ENCODE measurements at places on chromosomes 7 and 10.

- DNase-seq = no peak
Measured at GRCh38 chr10:111177379-111177778, 100.5 kb downstream of the ADRA2A start.

- no peak for DNase-seq
Measured at GRCh38 chr10:86390337-86391120, 23.9 kb upstream of the GRID1 start.

DNA sequence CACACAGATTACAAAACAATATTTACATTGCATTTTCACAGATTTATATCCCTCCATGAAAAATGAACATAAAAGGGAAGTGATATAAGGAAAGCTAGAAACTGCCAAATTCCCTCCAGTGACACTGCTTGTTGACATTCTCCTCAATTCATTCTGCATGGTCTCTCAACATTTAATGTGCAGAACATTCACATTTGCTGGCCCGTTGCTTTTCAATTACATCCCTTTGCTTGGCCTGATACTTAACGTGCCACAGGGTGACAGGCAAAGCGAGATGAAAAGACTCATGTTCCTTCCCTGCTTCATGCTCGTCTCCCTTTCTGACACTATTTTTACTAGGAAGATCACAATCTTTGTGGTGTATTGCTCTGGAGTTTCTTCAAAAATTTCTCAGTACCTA is 1019.7 kb upstream of the LRRN3 start:
- no peak for DNase-seq

GRCh38 chr7:128889121-128889520 is 21.4 kb downstream of the KCP start:
- no peak for DNase-seq

DNA sequence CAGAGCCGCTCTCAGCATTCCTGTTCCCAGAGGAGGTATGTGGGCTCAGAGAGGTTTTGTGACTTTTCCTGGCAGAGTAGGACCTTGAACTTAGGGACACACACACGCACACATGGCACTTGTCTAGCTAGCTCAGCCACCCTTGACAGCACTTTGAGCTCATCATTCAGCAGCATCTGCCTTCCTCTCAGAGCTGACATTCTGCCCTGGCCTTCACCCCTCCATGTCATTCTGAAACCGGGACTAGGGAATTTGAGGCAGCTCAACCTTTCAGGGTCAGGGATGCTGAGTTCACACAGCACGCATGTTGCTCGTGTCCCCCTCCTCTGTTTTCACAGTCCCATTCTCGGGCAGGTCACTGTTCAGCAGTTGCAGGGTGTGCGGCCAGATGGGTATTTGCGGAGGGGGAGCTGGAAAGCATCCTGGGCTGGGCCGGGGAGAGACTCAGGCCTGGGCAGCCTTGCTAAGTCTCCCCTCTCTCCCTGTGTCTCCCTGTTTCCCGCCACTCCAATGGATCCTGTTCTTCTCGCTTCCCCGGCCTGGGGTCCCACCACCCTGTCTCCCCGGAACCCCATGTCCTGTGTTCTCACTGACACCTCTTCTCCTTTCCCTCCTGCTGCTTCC is 78.0 kb downstream of the COL13A1 start:
- no peak for DNase-seq

GRCh38 chr10:7389346-7389745 is 21.5 kb downstream of the SFMBT2 start:
- DNase-seq = no peak

GRCh38 chr10:15626937-15627336 is 92.8 kb downstream of the ITGA8 start:
- no peak for DNase-seq

DNA sequence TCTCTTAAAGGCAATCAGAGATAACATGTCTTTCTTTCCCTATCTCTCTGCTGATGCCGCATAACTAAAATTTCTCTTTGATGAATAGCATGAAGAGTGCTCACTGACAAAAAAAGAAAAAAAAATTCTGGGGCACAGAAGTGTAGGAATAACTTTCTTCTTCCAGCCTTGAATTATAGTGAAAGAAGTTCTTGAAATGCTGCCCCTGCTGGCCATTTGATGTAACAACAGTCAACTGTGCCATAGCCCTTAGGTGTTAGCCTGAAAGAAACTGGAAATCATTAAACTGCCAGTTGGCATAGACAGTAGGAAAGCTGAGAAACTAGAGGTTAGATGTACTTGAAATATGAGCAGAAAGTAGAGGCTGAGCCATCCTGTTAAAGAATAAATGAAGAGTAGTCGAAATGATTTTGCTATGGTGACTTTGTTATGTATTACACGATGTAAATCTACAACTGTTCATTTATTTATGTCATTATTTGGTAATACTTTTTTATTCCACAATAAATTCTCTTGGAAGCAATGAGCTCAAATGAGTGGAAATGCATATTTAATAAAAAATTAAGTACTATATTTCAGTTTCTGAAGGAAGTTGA is 48.3 kb upstream of the FAM171A1 start:
- peak; percentile 4 for DNase-seq

DNA sequence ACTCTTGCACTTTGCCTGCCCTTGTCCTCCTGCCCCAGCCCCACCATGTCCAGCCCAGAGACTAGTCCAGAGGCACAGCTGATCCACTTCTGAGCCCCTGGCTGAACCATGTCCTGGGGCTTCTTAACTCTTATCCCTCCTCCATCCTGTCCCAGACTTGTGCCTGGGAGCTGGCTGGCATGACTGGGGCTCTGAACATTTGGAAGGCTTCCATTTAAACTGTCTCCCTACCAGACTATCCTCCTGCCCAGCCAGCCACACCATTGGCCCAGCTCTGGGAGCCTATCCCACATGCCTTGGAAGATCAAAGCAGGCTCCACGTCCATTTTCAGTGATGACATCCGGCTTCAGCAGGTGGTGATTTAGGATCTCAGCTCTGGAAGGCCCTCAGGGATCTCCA is 57.4 kb downstream of the FAM241B start:
- DNase-seq = no peak

DNA sequence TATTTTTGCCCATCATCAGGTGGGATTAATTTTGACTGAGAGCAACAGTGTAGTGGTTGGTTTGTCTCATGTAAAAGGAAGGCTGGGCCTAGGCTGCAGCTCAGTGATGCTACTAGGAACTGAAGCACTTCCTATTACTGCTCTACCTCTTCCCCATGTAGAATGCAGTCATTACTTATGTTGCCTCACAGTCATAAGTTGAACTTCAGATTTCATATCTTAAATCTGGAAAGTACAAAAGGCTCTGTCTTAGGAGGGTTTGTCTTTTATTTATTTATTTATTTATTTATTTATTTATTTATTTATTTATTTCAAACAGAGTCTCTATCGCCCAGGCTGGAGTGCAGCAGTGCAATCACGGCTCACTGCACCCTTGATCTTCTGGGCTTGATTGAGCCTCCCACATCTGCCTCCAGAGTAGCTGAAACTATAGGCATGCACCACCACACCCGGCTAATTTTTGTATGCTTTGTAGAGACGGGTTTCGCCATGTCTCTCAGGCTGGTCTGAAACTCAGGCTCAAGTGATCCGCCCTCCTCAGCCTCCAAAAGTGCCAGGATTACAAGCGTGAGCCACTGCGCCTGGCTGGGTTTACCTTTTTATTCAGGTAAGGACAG is 721.7 kb upstream of the GALNT17 start:
- no peak for DNase-seq

DNA sequence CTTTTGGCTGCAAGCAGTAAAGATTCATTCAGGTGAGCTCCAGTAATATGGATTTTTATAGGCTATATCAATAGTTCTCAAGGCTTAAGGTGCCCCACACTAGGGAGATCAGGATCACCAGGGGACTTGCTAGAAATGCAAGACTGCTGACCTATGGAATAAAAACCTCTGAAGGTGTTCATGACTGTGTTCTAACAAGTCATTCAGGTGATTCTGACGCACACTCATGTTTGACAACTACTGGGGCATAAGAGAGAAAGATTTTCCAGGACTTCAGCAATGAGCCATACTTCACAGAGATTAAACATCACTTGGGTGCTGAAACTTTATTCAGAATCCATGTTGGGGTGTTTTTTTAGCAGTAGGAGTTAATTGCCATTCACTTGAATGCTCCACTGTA is 4.8 kb upstream of the TAS2R38 start:
- no peak for DNase-seq

GRCh38 chr7:42219447-42219846 is 17.6 kb downstream of the GLI3 start:
- no peak for DNase-seq

DNA sequence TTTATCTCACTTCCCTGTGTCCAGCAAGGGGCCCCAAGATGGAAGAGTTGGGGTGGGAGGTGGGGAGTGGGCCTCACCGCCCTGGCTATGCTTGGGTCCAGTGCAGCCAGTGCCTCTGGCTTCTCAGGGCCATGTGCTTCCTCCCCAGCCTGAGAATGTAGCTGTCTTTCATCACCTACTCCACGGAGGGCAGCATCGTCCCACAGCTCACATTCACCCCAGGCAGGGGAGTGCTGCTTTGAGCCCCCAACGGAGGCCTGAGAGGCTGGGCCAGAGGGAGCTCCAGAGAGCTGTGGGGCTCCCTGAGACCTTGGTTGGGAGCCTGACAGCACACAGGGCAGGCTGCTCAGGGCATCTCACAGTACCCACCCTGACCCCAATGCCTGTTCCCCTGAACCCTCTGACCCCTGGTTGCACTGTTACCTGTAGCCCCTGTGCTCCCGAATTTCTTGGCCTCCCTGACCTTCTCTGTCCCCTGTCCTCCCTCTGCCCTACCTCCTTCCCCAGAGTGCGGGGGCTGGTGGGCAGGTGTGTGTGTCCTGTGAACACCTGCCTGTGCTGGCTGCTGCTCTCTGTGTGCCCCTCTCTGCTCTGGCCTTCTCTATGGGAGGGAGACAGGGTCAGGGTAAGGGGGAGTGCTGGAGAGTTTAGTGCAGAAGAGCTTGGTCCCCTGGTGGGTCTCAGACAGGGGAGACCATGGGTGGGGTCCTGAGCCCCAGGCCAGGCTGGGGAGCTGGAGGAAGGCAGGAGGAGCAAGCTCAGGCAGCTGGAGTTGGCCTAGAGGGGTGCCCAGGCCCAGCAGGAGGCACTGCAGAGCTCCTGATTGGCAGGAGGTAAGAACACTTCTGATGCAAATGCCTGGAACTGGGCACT is 19.6 kb upstream of the ZNF488 start:
- no peak for DNase-seq

GRCh38 chr7:94429153-94429552 is 34.5 kb downstream of the COL1A2 start:
- no peak for DNase-seq

- no peak for DNase-seq
Measured at GRCh38 chr7:72020311-72020710, 391.8 kb downstream of the CALN1 start.

GRCh38 chr10:74000892-74001669 is 3.2 kb downstream of the VCL start:
- DNase-seq = no peak

DNA sequence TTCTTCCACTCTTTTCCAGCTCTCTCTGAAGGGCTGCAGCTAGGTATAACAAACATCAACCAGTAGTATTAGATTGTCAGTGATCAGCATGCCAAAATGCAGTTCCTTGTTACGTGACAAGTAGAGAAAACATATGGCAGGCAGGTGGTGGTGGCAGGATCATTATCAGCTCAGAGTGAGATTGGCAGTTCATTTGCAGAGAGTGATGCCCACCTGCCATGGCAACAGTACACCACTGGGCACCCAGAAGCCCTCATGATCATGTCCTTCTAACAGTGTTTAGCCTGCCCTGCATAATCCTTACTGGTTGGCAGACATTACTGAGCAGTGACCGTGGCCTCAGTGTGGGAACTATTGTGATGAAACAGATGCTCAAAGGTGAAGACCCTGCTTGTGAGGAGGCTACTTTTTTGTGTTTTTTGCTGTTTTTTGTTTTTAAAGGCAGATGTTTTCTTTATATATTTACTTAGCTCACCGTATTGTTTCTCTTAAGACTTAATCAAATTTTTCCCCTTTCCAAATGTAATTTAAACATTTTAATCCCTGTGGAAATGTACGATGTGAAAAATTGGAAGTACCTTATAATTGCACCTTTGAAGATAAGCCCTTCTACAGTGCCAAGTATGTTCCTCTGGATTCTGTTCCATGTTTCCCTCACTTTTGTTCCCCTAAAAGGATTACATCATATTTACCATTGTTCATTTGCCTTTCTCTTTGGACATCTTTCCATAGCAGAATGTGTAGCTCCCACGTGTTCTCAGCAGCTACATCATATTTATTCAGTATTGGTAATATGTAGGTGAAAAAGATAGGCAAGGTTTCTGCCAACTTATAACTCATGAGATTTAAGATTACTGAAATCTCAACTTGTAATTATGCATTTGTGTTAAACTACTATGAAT is 179.6 kb downstream of the SND1 start:
- no peak for DNase-seq

DNA sequence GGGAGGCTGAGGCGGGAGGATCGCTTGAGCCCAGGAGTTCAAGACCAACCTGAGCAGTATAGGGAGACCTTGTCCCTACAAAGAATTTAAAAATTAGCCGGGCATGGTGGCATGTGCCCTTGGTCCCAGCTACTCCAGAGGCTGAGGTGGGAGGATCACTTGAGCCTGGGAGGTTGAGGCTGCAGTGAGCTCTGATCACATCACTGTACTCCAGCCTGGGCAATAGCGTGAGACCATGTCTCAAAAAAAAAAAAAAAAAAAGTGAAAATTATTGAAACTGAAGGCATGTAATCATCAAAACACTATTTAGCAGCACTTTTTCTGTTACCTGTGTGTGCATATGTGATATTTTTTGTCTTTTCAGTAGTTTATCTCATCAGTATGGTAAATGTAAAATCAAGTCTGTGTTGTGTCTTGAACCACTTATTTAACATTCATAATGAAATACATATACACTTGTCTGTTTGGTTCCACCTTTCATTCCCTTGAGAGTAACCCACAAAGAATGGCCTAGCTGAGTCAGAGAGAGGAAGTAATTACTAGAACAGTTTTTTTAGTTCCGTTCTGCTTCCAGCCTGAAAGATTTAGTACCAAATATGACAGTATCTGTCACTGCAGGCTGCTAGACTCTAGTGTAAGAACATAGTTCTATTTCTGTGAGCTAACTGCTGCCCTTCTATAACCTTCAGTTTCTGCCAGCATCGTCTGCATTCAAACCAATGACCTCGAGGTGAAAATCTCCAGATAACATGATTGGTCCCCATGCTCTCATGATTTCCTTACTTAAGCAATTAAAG is 68.6 kb downstream of the MMRN2 start:
- DNase-seq = no peak

GRCh38 chr10:32661346-32661745 is 215.4 kb downstream of the CCDC7 start:
- no peak for DNase-seq

DNA sequence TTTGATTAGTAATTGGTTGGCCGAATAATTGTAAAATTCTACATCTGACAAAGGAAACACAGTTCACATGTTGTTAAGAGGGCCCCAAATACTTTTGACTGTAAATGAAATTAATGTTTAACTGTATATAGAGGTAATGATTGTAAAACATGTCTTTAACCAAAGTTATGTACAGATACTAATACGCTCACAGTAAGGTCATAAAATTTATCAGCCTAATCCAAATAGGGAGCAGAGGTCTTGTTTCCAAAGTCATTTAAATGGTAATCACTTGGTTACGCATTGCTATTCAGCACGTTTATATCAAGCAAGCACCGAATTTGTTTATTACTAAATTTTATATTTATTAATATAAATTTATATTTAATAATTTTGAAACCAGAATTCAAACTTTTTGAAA is 1.4 kb downstream of the PHYHIPL start:
- no peak for DNase-seq

Measured in stimulated activated CD8-positive, alpha-beta memory T cell treated with anti-CD3 and anti-CD28 coated beads, Interleukin-2, amount 100 ng/mL, for 48 hours (primary cell).